ENCODE measurements at places on chromosomes 16 and 17.

- DNase-seq: no peak
Observed at GRCh38 chr17:79249929-79250521, 175.4 kb downstream of the ENGASE start.

- DNase-seq: no peak
Observed at GRCh38 chr17:4641297-4642195, at the start of gene ALOX15. ALOX15 (minus strand) TSS chr17:4641678; CDS start chr17:4641651, 27 bp downstream.

GRCh38 chr16:50616883-50617645 is 64.0 kb downstream of the SNX20 start:
- no peak for DNase-seq

- DNase-seq: no peak
Observed at GRCh38 chr16:15925631-15926030, 23.8 kb upstream of the ABCC1 start.

DNA sequence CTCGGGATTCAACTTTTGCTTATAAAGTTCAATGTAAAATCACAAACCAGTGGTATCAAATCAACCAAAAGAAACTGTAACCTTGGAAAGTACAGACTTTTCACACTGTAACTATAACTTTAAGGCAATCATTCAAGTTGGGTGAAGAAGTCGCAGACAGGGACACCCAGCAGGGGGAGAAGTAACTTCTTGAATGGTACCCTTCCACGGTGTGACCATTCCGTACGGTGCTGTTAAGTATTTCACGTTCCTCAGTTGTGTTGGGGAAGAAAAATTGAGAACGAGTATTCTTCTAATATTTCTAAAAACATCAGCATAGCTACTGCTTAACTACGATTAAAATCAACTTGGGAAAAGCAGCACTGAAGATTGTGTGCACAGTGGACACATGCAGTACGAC is 55.8 kb downstream of the MYH10 start:
- DNase-seq: no peak

DNA sequence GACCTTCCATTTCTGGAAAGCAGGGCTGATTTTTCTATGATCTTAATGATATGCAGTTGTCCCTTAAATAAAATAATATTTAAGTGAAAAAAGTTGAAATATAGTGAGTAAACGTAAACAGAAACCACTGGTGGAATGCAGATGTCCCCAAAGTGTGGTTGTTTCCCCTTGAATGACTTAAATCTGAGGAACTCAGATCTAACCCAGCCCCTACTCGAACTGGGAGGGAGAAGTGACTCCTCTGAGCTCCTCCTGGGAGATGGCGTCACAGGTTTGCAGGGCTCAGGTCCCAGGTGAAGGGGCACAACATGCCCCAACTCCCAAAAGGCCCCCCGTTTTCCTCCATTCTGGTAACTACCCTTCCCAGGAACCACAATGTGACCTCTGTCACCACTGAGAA is 142.8 kb downstream of the IRF8 start:
- DNase-seq: no peak

- no peak for DNase-seq
Observed at GRCh38 chr16:48126801-48127644, 28.8 kb downstream of the ABCC12 start.

DNA sequence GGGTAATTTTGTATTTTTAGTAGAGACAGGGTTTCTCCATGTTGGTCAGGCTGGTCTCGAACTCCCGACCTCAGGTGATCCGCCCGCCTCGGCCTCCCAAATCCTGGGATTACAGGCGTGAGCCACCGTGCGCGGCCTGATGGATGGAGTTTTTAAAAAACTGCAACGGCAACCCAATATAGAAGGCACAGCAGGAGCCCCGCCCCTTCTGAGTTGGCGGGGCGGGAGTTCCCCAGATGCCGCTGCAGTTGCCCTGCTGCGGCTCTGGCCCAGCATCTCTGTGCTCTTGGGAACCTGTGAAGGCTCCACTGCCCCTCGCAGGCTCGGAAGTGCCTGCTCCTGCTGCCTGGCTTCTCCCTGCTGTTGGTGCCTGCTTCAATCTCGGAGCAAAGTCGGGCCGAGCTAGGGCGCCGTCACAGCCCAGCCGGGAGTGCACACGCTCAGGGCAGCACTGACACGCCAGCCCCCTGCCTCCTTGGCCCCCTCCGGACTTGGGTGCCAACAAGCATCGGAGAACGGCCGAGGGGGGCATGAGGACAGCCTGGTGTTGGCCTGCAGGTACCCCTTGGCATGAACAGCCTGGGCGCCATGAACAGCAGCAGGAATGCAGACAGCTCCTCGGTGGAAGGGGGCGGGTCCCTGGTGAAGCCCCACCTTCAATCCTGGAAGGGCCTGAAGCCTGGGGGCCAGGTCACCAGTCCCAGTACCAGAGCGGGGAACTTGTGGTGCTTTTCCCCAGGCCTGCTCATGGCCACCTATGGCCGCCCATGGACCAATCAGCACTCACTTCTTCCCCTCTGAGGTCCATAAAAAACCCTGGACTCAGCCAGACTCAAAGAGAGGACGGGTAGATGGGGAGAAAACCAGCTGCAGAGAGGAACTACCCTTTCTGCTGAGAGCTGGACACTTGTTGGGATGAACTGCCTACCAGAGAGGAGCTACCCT is 2.3 kb upstream of the NT5M start:
- peak; percentile 70 for DNase-seq

- no peak for DNase-seq
Observed at GRCh38 chr16:50606431-50607050, 58.3 kb downstream of the NKD1 start.

- DNase-seq: no peak
Observed at GRCh38 chr16:57723170-57723569, 12.4 kb upstream of the KATNB1 start.

DNA sequence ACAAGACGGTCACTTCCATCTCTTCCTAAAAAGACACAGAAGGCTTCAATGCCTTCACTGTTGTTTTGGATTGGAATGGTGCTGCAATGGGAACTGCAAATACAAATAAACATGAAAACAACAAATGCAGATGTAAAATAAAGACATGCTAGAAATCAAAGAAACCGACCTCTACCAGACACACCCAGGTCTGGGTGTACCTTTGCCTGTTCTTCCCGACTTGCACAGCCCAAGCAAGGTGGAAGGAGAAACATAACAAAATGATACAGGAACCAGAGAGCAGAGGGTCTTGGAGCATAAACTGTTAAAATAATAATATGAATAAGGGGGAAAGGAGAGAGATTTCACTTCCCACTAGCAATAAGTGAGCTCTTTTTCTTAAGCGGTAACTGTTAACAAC is 17.3 kb downstream of the RFFL start:
- DNase-seq: no peak

- no peak for DNase-seq
Observed at GRCh38 chr16:50838165-50838564, 96.3 kb downstream of the CYLD start.

DNA sequence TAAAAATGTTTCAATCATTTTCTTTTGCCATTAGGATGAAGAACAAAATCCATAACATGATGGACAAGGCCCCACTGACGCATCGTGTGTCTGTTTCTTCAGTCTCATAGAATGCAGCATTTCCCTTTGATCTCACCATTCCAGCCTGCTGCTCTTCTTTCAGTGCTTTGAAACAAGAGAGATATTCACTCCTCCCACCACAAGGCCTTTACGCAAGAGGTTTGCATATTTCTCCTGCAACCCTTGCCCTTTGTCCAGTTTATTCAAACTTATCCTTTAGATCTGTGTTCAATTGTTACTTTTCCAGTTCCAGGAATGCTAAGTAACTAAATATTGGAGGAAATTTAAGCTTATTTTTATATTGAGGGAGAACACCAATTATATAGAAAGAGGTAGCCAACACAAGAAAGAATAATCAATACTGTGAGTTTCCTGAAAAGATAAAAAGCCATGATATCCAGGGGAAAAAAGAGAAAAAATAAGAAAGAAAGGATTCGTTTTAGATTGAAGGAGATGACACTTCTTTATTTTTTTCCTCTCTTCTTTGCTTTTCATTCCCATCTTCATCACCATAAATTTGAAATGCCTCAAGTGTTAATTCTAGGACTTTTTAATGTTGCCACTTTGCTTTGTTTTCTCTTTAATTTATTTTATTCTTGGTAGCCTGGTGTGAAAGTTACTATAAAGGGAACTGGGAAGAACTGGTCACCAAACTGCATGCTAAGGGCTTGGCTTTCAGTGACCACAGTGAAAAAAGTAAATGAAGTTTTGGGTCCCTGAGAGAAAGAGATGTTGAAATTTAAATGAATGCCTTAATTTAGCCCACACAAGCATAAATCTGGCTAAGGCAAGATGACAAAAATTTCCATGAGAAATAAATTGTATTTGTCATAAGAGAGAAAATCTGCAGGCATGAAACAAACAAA is 102.1 kb downstream of the KIF2B start:
- DNase-seq: no peak

DNA sequence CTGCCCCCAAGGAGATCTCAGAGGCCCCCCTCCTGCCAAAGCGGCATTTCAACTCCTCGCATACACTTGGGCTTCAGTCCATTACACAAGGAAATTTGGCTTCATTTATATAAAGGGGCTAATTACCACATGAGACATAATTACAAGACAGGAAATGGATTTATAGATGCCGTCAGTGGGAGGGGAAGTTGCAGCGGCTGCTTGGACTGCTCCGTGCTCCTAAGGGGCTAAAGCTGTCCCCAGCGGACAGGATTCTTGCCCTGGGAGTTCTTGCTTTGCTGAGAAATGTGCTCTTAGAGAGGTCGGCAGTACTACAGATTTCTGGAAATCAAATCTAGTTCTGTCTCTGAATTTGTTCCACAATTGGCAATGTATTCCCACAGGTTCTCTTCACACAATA is 57.2 kb upstream of the NLK start:
- no peak for DNase-seq

DNA sequence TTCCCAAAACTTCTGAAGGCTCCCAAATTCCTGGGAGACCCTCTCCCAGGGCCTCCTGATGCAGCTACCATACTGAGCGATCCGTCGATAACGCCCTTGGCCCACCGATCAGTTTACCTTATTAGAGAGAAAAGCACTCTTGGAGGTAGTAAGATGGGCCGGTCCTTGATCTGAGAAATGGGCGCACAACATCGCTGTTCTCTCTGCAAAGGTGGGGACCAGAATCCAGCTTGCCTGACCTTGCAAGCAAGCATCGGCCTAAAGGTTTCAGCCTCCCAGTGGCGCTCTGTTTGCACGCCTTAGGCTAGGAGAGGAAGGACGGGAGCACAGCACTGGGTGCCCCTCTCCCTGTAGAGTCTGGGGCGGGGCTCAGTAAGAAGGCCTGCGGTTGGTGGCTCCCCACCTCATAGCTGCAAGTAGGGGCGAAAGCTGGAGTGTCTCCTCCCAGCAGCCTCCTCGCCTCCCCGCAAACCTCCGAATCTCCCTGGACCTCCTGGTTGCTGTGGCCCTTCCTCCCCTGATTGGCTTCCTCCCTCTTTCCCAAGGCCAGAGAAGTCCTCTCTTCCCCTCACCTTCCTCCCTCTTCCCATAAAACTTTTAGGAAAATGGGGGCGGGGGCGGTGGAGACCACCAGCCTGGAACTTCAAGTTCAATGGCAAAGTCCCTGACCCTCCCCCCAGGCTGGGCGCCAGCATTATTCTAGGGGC is at the start of gene PRAC1:
Gene PRAC1, minus strand, starts transcription at position 318 of the 707 bp plus-strand sequence. Its CDS starts 126 bp downstream, at position 192.
- DNase-seq: no peak

DNA sequence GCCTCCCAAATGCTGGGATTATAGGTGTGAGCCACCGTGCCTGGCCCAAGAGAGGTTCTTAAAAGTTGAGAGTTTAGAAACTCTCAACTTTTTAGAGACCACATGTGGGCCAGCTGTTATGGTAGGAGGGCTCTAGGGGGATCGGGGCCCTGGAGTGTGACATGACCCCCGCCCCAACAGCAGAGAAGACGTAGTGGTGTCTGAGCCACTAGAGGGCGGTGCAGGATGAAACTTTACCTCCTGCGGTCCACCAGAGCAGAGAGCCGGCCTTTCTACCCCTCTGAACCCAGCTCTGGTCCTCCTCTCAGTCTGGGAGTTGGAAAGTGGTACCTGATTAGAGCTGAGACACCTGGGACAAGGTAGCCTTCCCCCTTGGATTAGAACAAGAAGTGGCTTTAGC is 7.4 kb downstream of the CDK5RAP3 start:
- DNase-seq: peak; percentile 57

DNA sequence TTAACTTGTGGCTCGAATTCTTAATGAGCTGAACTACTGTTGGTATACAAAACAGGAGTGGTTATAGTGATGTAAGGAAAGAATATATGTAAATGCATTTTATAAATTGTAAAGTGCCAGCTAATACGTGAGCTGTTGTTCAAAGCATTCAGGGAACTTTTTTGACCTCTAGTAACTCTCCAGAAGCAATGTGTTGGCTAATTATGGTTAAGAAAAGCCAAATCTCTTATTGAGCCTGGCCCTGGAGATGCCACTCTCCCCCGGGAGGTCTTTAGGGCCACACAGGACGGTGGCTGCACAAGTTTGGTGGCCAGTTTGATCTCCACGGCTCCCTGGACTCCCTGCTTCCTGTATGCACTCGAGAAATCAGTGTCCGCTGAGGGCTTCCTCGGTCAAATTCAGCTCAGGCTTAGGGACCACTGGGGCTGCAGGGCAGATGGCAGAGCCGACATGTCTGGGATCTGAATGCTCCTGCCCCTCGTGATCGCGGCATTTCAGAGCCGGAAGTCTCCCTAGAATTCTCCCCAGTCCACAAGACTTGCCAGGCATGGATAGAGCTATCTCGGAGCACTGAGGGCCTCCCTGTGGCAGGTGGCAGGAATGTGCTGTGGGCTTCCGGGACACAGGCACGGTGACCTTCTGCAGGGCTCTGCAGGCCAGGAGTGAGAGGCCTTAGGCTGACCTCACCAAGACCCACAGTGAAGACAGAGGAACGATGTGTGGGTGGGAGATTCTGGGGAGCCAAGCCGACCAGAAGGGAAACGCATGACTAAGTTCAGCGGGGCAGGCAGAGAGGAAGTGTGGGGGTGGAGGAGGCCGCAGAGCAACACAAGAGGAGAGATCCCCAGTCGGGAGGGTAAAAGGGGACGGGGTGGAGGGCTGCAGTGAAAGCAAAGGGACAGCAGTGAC is 18.6 kb upstream of the PITPNM3 start:
- no peak for DNase-seq

DNA sequence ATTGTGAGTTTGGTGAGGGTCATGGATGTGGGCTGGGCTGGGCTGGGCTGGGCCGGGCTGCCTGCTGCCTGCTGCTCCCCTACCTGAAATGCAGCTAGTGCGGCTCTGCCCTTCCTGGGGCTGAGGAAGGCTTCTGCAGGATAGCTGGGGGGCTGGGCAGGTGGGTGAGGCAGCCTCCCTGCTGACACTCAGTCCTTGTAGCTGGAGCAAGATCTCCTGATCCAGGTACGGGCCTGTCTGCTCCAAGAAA is 4.7 kb downstream of the RPL13 start:
- DNase-seq: no peak

- no peak for DNase-seq
Observed at GRCh38 chr16:59478838-59479237, 744.7 kb upstream of the GOT2 start.

- no peak for DNase-seq
Observed at GRCh38 chr17:30361766-30362279, 16.9 kb upstream of the CPD start.

DNA sequence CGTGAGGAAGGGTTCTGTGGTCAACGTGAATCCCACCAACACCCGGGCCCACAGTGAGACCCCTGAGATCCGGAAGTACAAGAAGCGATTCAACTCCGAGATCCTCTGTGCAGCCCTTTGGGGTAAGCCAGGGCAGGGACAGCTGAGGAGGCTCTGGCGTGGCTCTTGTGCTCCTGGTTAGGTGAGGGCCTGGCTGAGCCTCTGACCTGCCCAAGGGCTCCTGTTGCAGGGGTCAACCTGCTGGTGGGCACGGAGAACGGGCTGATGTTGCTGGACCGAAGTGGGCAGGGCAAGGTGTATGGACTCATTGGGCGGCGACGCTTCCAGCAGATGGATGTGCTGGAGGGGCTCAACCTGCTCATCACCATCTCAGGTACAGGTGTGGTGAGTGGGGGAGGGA is 4.2 kb upstream of the C17orf107 start:
- DNase-seq: no peak

All from hematopoietic multipotent progenitor cell treated with erythropoietin and hydrocortisone succinate and interleukin-3 and kit ligand, for 15 days (in vitro differentiated cells).